Thoracic aorta (tissue), 2 donors: ENCODE measurements at places on chromosomes 1 and 21.

- peaks cover 4% of the 10 kb centered on the region for H3K4me1 ChIP-seq
- H3K27me3 ChIP-seq, result no peaks in the 10 kb centered on the region
- no peak overlapping the region for H3K4me3 ChIP-seq
- DNase-seq, result no peak
These were observed 61.1 kb downstream of the SDC3 start for GRCh38 chr1:30847358-30847972.

DNA sequence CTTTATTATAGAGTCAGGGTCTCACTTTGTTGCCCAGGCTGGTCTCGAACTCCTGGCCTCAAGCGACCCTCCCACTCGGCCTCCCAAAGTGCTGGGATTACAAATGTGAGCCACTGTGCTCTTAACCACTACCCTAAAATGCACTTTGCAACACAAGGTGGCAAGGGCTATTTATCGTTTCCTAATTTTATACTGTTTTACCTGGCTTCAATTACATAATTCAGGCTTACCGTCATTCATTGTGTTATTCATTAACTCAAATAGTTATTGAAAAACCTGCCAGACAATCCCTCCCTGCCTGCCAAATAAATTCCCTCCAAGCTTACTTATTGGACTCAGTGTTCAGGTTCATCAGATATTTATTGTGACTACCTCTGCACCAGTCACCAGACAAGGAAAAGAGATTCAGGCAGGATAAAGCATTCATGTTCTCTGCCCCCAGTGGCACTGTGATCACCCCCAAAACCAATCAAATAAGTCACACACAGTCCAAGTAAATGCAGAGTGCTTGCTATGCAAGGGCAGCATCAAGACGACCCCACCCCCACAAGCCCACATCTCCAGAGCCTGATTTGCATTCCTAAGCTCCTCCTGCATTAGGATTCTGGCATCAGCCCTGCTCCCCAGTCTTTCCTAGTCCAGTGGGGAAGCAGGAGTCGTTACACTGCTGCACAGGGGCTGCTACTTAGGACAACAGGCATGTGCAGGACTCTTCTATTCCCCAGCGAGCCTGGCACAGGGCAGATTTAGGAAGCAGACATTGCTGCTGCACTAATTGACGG, 8.1 kb downstream of the PAQR7 start:
- no peaks in the 10 kb centered on the region for H3K27me3 ChIP-seq
- no peak overlapping the region for H3K4me3 ChIP-seq
- no peak for DNase-seq
- peaks cover 8% of the 10 kb centered on the region for H3K4me1 ChIP-seq
- H3K36me3 ChIP-seq, result peaks cover 4% of the 10 kb centered on the region

DNA sequence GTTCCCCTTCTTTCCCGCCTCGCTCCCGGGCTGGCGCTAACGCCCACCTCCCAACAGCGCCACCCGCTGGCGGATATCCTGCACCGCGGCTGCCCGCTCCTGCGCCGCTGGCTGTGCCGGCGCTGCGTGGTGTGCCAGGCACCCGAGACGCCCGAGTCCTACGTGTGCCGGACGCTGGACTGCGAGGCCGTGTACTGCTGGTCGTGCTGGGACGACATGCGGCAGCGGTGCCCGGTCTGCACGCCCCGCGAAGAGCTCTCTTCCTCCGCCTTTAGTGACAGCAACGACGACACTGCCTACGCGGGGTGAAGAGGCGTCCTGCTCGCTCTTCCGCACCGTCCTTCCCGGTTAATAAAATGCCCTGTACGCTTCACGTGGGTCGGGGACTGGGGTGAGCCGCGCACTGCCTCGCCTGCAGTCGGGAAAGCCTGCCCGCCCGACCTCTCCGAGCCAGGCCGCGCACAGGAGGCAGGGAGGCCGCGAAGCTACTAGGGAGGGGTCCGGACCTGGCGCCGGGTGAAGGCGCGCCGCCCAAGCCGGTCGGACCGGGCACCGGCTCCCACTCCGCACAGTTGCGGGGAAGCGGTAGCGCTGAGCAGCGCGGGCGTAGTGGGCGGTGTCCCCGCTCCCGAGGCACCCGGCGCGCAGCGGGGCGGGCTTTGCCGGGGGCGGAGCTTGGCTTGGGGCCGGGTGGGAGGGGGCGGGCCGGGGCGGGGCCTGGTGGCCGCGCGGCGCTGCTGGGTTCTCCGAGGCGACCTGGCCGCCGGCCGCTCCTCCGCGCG, at the start of gene ADAM15:
ADAM15 (plus strand) TSS at position 757 of the 782 bp plus-strand sequence. CDS start 71 bp downstream, outside the sequence.
- H3K4me3 ChIP-seq, result peak within 1 kb of the TSS; percentile 92
- H3K4me1 ChIP-seq, result peaks cover 9% of the 10 kb centered on the region
- no peak for DNase-seq
- peaks cover 4% of the 10 kb centered on the region for H3K36me3 ChIP-seq

DNA sequence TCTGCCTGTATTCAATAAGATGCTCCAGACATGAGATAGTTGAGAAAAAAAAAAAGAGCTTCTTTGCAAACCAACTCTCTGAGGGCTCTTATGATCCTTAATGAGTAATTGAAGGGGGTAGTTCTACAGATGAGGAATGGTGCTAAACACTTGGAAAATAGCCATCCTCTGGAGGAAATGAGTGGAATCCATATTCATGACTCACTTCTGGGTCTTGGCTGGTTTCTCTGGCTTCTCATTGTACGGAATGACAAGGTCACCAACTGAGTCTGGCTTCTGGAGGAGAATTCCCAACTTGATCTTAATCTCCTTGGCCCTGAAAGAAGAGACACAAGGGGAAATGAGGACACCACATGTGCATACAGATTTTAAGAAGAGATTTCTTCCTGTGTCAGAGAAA, 34.7 kb downstream of the RGS5 start:
- peaks cover 92% of the 10 kb centered on the region for H3K4me1 ChIP-seq
- peak; percentile 19 for DNase-seq
- no peaks in the 10 kb centered on the region for H3K27me3 ChIP-seq

- no peak for DNase-seq
- no peak overlapping the region for H3K27ac ChIP-seq
- no peaks in the 10 kb centered on the region for H3K27me3 ChIP-seq
- H3K4me3 ChIP-seq, result no peak overlapping the region
These were observed 387.3 kb downstream of the RPS6KC1 start for GRCh38 chr1:213438339-213438738.

- DNase-seq, result no peak
- peaks cover 51% of the 10 kb centered on the region for H3K4me1 ChIP-seq
- H3K36me3 ChIP-seq, result no peaks in the 10 kb centered on the region
- peak overlapping the region; percentile 75 for H3K4me3 ChIP-seq
These were observed 150.1 kb upstream of the FGGY start for GRCh38 chr1:59146651-59147358.
